ENCODE measurements at places on chromosomes 2 and 18. TPM values are rescaled to one million over a fixed set of nuclear protein-coding genes. Genes with fewer than 3 reads are reported as not detected.

EPB41L3 gene
- 122 TPM for total RNA-seq

LIMS4 gene
- 12.4 TPM for total RNA-seq

ALMS1 gene
- 7.3 TPM for total RNA-seq

C2orf80 gene
- total RNA-seq, result not detected

NMUR1 gene
- total RNA-seq, result not detected

FHL2 gene
- total RNA-seq, result 115 TPM

ILKAP gene
- 26.7 TPM for total RNA-seq

ORMDL1 gene
- 39.7 TPM for total RNA-seq

IL36B gene
- total RNA-seq, result not detected

ELOA2 gene
- total RNA-seq, result not detected
